Liver (tissue), 10 donors: ENCODE measurements at places on chromosomes 16 and 17.

- DNase-seq, result no peak
Measured at GRCh38 chr16:78745108-78746019, 645.9 kb downstream of the WWOX start.

GRCh38 chr17:76570457-76570856 lies 15.2 kb downstream of the ST6GALNAC2 start:
- no peak for DNase-seq

DNA sequence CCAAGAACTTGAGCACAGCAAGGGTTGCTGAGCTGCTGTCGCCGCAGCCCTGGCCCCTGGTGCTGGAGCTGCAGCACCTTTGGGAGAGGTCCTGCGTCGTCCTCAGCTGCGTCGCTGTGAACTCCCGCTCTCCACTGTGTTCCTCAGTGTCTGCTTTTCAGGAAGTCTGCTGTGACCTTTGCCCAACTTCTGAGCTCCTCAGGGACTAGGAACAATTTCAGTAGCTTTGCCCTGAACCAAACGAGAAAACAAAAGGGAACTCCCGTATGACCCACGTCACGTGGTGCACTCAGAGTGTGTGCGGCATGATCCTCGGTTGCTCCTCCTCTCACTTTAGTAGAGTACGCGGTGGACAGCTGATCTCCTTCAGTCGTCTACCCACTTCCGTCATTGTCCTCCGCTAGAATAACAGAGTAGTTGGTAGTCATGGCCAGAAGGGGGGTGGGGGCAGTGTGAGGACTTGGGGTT lies 44.2 kb downstream of the WDR45B start:
- no peak for DNase-seq

- DNase-seq, result no peak
Measured at GRCh38 chr17:79401704-79402674, 208.9 kb downstream of the RBFOX3 start.

DNA sequence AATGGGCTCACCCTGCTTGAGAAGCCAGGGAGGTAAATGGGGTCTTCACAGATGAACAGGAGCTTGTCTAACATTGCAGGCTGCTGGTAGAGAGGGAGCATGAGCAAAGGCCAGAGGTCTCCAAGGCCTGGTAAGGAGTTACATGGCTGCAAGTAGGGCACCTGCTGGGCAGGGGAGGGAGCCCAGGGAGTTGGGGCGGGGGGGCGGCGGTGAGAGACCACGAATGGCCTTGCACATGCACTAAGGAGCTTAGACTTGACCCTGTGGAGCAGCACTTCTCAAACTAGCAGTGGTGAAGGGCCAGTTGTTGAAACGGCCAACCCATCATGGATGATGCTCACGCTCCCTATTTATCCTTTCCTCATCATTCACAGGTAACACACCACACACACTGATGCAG lies 38.4 kb downstream of the ERN1 start:
- DNase-seq, result no peak

- DNase-seq, result no peak
Measured at GRCh38 chr17:61464130-61464842, 12.1 kb downstream of the TBX4 start.

GRCh38 chr17:17819561-17819995 lies 17.2 kb downstream of the SREBF1 start:
- DNase-seq, result no peak

DNA sequence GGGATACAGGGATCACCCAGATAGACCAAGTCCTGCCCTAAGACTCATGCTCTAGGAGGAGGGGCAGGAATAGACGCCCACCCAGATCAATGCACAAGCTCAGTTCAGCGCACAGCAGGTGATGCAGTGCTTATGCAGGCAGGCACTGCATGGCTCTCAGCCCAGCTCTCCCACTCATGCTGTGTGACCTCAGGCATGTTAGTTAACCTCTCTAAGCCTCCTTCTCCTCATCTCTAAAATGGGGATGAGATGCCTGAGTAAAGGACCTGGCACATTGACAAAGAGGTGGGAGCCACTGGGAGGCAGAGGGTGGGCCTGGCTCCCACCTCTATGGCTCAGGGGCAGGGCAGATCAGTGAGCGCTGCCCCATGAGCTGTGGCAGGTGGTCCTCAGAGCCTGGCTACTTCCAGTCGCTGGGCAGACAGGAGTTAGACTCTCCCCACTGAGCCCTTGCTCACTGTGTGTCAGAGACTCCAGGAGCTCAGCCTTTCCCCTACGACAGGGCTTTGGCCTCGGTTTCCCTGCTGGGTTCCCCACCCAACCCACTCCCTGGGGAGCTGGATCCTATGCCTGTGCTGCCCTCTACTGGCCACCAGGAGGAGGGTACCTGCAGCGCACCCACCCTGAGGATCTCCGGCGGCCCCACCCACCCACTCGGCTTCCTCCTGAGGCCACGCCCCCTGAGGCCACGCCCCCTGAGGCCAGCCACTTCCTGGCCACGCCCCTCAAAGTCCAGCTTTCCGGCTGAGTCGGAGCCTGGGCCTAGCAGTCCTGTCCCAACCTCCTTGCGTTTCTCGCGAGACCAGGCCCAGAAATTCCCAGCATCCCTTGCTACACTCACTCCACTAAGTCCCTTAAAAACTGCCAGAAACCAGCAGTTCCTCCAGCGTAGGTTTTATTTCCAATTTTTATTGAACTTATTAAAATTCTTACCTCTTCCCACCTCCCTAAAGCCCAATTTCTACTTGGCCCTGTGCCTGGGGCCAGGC lies 196.1 kb downstream of the GSG1L start:
- peak; percentile 60 for DNase-seq

DNA sequence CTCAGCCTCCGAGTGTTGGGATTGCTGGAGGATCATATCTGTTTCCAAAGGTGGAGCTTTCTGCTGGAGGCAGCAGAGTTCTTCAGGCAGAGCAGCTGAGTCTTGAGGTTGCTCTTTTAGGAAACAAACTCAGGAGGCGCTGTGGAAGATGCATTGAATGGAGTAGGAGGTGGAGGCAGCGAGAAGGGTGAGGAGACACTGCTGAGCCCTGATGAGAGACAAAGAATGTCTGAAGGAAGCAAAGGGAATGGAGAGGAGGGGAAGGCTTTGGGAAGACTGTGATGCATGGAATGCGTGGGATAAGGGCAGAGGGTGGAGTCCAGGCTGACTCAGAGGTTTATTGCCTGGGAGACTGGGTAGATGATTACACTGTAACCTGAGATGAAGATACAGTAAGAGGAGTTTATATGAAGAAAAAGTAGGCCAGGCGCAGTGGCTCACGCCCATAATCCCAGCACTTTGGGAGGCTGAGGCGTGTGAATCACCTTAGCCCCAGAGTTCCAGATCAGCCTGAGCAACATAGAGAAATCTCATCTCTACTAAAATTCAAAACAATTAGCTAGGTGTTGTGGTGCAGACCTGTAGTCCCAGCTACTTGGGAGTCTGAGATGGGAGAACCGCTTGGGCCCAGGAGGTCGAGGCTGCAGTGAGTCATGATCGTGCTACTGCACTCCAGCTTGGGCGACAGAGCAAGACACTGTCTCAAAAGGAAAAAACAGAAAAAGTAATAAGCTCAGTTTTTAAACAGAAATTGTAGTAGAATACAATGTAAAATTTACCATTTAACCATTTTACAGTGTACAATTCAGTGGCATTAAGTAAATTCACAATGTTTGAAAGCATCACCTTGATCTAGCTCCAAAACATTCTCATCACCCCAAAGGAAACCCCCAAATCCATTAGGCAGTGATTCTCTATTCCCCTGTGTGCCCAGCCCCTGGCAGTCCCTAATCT lies 17.8 kb upstream of the TMEM219 start:
- DNase-seq, result no peak

GRCh38 chr17:59401725-59402124 lies 70.3 kb downstream of the YPEL2 start:
- DNase-seq, result no peak

DNA sequence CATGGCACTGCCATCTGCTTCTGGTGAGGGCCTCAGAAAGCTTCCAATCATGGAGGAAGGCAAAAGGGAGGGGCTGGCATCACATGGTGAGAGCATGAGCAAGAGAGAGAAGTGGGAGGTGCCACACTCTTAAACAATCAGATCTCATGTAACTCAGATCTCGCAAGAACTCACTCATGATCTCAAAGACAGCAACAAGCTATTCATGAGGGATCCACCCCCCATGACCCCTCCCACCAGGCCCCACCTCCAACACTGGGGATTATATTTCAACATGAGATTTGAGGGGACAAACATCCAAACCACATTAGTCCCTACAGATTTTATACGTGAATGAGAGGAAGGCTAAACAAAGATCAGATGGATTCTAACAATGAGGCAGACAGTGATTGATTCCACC lies 8.9 kb upstream of the TMEM132E start:
- no peak for DNase-seq

DNA sequence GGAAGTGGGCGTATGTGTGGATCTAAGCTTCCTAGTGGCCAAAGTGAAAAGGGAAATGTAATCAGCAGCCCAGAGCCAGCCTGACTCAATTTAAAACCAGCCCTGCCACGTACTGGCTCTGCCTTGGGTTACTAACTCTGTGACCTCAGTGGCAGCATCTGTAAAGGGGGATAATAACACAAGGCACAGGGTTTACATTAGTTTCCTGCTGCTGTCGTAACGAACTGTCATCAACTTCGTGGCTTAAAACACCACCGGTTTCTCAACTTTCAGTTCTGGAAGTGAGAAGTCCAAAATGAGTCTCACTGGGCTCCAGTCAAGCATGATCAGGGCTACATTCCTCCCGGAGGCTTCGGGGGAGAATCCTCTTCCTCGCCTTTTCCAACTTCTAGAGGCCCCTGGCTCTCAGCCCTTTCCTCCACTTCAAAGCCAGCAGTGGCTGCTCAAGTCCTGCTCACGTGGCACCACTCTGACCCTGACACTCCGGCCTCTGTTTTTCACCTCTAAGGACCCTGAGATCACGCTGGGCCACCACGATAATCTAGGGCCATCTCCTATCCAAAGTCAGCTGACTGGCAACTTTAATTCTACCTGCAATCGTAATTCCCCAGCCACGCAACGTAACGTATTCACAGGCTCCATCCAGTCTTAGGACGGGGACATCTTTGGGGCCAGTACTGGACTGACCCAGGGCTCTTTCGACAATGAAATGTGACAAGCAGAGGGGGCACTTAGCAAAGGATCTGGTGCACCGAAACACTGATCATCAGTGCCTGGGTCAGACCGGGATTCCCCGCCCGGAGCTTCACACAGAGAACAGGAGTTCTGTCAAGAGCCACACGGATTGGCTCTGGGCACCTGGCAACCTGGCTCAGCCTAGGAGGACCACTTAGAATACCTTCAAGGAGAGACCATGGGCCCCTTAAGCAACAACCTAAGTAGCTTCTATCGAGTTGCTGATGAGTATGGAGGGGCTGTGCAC lies 14.5 kb downstream of the TMC6 start:
- DNase-seq, result no peak

- DNase-seq, result no peak
Measured at GRCh38 chr17:34443619-34444469, 80.8 kb upstream of the CCL1 start.

DNA sequence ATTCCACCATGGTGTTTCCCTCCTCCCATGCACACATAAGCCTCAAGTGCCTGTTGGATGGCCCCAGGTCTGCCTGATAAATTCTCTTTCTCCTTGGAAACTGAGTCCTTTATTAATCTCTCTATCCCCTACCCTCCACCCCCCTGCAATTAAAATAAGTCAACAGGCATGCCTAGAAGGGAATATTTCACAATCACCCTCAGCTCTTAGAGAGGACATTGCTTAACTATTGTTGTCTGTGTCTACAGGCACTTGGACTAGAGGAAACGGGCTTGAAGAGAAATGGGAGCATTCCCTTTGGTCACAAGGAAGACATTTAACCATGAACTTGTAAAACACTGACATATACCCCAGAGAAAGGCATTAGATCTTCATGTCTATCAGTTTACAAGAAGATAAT lies 39.5 kb downstream of the RCVRN start:
- DNase-seq, result no peak

DNA sequence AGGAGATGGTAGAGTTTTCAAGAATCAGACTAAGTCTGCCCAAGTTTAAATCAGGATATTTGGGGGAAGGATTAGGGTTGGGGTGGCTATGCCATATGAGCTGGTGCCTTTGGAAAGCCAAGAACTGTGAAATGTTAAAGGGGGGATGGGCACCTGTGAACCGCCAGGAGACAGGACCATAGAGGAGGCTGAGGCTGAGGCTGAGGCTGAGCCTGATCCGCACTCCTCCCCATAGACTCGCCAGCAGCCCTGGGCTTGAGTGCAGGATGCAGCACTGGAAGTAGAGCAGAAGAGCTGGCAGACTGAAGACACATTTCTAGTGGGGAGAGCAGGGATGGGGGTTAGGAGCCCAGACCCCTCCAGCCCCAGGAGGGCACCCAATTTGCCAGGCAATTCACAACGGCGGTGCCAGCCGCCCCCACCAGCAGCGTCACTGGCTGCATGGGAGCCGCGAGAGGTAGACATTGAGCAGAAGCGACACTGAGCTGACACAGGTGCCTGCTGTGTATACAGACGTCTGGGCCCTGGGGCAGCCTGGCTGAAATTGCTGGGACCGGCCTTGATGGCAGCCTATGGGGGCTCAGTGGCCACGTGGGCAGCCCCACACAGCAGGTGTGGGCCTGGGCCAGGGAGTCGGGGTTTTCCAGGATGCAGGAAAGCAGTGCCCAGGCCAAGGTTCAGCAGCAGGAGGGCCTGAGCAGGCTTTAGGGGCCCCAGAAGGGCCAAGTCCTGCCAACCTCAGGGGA lies 9.2 kb downstream of the PIMREG start:
- DNase-seq, result no peak

DNA sequence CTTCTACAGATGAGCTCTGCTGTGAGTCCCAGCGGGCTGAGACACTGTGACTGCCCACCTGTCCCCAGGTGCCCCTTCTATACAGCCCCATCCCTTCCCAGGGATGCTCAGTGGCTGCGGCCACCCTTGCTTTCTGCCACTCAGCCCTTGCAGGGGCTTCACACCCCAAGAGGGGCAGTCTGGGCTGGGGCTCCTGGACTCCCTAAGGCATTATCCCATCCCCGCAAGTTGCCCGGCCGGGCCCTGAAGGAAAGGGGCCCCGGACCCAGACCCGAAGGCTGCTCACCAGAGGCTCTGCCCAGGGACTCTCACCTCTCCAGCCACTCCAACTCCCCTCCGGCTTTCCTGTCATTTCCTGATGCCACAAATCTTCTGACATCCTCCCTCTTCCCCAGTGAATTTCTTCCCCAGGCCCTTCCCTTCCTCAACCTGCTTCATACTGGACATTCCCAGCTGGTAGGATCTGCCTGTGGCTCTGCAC lies 88.5 kb upstream of the TOB1 start:
- no peak for DNase-seq

DNA sequence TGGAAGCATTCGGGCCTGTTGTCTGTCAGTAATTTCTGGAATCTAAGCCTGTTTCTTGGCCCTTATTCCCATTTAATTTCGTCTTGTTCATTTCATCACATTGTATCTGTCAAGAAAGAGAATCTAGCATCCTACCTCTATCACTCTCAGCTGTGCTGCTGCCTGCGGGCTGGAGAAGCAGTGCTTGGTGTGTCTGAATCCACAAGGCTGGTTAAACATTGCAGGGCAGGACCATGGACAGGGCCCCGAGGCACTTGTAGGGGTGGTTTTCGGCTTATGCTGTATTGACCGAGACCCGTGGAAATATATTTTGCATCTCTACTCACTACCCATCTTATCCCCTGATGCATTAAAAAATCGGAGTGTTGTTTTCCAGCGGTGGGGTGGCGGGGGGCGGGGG lies 3.1 kb downstream of the RAB11FIP4 start:
- DNase-seq, result peak; percentile 74

GRCh38 chr17:43661699-43662412 lies at the start of gene MEOX1:
MEOX1 (minus strand) TSS chr17:43661922; CDS start chr17:43661534, 388 bp downstream.
- DNase-seq, result no peak
